ENCODE measurements at places on chromosomes 5 and 9.

GRCh38 chr9:126688617-126689016 lies 74.9 kb downstream of the LMX1B start:
- no peak overlapping the region for H3K4me3 ChIP-seq
- H3K4me1 ChIP-seq, result no peaks in the 10 kb centered on the region
- H3K36me3 ChIP-seq, result no peaks in the 10 kb centered on the region
- H3K27ac ChIP-seq, result no peak overlapping the region
- DNase-seq, result no peak

GRCh38 chr5:159873680-159874079 lies 42.6 kb upstream of the ADRA1B start:
- H3K4me3 ChIP-seq, result no peak overlapping the region
- H3K27ac ChIP-seq, result no peak overlapping the region
- DNase-seq, result no peak
- no peaks in the 10 kb centered on the region for H3K4me1 ChIP-seq
- no peaks in the 10 kb centered on the region for H3K36me3 ChIP-seq
- H3K27me3 ChIP-seq, result no peaks in the 10 kb centered on the region

DNA sequence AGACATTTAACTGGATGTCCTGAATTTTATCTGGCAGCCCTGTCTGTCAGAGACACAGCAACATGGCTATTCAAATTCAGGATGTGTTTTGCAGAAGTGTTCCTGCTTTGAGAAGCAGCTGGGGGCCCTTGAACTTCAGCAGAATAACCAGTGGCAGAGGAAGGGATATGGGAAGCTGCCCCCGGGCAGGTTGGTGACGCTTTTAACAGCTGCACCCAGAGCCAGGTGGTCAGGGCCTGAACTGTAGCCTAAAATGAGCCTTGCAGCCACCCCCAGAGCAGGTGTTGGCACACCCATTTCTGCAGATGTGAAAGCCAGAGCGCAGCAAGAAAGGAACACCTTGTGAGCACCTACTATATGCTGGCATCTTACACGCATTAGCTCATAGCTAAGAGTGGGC lies 128.7 kb upstream of the BOD1 start:
- H3K4me1 ChIP-seq, result no peaks in the 10 kb centered on the region
- no peak overlapping the region for H3K27ac ChIP-seq
- no peak overlapping the region for H3K4me3 ChIP-seq
- no peaks in the 10 kb centered on the region for H3K27me3 ChIP-seq
- no peak for DNase-seq

DNA sequence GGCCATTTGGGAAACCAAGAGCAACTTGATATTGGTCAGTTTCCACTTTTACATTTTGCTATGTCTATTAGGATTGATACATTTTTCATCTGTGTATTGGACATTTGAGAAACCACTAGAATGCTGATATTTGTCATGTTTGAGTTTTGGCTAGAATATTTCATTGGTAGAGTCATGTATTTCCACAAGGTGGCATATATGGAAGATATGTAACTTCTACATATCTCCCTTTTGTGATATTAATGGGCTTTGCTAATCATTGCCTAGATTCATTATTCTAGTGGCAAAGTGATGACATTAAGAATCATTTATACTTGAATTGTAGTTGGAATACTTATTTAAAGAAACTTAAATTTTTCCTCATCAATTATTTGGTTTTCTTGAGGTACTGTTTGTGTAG lies 692.9 kb upstream of the EDIL3 start:
- H3K36me3 ChIP-seq, result no peaks in the 10 kb centered on the region
- no peak overlapping the region for H3K4me3 ChIP-seq
- H3K4me1 ChIP-seq, result no peaks in the 10 kb centered on the region
- DNase-seq, result no peak
- no peak overlapping the region for H3K27ac ChIP-seq

GRCh38 chr5:87831499-87831898 lies 418.8 kb upstream of the CCNH start:
- no peaks in the 10 kb centered on the region for H3K36me3 ChIP-seq
- no peaks in the 10 kb centered on the region for H3K4me1 ChIP-seq
- H3K27ac ChIP-seq, result no peak overlapping the region
- no peak for DNase-seq
- no peak overlapping the region for H3K4me3 ChIP-seq

Data from endothelial cell of umbilical vein (primary cell).